Epithelial cell of esophagus (primary cell): ENCODE measurements at places on chromosomes 6 and 20.

DNA sequence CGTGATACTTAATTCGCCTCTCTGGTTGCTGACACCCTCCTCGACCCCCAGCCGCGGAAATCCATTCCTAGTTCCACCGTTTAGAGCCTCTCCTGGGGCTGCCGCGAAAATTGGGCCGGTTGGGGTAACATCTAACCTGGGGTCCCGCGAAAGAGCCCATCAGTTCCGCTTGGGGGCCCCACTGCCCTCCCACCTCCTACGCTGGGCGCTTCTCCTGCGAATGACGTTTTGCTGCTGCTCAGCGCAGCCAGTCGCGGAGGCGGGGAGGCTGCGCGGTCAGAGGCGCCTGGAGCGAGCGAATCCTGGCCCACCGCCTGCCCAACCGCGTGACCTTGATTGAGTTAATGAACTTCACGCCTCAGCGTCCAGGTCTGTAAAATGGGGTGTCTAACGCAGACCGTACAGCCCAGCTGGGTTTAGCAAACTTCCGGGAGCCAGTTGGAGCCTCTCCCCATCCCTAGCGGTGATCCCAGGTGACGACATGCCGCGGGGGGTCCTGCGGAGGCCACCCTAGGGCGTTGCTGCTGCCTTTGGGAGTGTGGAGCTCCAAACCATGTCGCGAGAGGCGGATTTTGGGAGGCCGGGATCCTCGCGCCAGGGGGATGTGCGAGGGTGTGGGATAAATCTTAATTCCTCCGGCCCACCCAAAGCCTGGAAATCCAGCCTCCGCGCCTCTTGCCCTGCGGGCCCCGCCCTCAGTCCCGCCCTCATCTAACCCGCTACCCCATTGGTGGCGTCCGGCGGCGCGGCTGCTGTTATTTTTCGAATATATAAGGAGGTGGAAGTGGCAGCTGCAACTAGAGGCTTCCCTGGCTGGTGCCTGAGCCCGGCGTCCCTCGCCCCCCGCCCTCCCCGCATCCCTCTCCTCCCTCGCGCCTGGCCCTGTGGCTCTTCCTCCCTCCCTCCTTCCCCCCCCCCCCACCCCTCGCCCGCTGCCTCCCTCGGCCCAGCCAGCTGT lies at the start of gene CDC25B:
Gene CDC25B (plus strand): TSS at position 800 of the 958 bp plus-strand sequence. CDS start 222 bp downstream, outside the sequence.
- peak; percentile 88 for DNase-seq

DNA sequence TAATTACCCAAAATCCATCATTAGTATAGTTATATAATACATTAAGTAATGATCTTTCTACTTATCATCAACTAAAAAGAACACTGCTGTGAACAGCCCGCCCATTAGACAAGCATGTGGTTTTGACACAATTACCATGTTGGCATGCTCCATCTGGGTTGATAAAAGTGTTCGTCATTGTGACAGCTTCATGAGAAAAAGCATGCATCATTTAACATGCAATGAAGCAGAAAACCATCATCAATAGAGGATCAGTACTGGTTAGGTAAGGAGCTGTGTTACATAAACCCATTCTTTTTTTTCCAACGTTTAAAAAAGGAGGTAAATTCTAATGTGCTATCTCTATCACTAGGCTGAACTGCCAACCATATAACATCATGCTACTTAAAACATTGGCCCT lies 101.9 kb downstream of the EPB41L2 start:
- DNase-seq, result no peak

- DNase-seq, result peak; percentile 21
Measured at GRCh38 chr20:4973330-4974097, 27.8 kb downstream of the SLC23A2 start.

- DNase-seq, result no peak
Measured at GRCh38 chr6:161127071-161127740, 135.6 kb downstream of the MAP3K4 start.

GRCh38 chr20:10253780-10254179 lies 35.1 kb downstream of the SNAP25 start:
- DNase-seq, result no peak

GRCh38 chr20:21509079-21509596 lies 4.7 kb downstream of the NKX2-2 start:
- DNase-seq, result no peak

DNA sequence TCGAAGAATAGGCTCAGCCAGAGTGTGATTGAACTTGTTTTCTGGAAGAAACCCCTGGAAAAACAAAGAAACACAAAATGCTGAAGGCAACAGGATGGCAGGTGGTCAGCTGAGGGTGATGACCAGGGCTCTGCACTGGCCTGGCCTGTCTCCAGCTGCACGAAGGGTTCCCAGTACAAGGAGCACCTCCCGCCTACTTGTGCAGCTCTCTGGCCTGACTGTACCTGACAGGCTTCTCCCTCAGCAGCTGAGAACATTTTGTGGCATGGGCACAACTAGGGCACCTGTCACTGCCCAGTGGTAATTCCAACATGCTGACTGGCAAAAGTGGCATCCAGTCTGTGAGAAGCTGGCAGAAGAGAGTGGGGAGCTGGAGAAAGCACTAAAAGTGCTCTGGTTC lies 38.8 kb upstream of the EMILIN3 start:
- DNase-seq, result no peak

DNA sequence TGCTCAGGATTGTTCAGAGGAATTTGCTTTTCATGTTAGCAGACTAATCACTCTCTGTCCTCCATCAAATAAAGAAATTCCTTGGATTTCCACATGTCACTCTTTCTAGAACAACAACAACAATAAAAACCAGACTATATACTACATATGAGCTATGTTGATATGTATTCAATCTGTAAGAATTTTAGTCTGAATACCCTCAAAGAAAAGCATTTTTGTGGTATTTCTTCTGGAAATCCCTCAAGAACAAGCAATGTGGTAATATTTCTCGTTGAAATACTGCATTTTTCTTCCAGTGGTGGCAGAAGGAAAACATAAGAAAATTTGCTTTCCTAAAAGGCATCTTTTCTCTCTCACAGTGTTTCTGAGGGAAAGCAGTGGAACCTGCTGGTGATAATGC lies 312.6 kb upstream of the RSPO3 start:
- no peak for DNase-seq

DNA sequence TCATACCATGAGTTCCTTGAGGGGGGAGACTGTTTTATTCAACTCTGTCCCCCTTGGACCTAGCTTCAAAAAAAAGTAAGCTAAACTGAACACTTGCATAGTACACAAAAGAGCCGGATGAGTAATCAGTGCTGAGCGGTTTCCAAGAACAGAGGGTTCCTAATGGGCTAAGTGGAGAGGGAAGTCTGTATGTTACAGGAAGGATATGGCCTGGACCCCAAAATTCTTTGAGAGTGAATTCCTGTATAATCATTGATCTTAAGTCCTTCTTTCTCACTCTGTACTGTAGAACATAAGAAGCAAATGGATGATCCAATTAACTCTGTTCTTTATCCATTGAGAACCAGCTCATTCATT lies 324.7 kb upstream of the CNR1 start:
- no peak for DNase-seq

- no peak for DNase-seq
Measured at GRCh38 chr6:168708984-168709383, 268.0 kb downstream of the SMOC2 start.

GRCh38 chr6:46184114-46184513 lies 13.3 kb upstream of the ENPP5 start:
- DNase-seq, result peak; percentile 50

DNA sequence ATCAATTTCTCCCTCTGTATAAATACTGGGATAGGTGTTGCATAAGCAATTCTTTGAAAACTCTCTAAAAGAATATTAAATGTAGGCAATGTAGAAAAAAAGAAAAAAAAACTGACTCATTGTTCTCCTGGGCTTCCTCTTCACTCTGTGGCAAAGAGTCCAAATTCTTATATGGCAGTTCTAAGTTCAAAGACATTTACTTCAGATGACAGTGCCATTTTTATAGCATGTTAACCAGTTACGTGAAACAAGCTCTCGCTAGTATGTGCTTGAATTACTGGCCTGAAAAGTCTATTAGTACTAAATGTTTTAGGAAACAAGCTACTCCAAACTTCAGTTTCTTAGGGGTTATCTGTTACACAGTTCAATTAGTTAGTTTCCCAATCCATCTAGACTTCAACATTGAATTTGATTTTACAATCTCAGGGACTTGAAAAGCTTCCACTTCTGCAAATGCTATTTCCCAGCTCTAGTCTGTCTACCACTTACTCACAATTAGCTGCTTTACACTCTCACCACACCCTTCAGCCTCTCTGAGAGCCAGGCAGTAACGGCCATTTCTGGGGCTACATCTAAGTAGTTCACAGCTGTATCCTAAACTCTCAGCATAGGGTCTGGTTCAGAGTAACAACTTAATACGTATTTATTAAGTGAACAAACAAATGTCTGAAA lies 100.4 kb downstream of the OGFRL1 start:
- no peak for DNase-seq

DNA sequence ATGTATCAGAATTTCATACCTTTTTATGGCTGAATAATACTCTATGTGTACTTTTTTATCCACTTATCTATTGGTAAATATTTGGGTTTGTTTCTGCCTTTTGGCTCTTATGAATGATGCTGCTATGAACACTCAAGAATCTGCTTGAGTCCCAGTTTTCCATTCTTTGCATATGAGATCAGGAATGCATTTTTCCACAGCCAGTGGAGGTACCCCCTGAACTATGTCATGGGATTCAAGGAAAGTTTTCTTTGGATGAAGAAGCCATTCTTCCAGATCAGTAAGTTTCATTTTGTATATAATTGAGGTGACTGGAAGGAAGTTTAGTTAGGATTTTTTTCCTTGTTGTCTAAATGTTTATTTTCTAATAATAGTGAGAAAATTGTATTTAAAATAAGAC lies 40.9 kb downstream of the NKX2-4 start:
- no peak for DNase-seq

DNA sequence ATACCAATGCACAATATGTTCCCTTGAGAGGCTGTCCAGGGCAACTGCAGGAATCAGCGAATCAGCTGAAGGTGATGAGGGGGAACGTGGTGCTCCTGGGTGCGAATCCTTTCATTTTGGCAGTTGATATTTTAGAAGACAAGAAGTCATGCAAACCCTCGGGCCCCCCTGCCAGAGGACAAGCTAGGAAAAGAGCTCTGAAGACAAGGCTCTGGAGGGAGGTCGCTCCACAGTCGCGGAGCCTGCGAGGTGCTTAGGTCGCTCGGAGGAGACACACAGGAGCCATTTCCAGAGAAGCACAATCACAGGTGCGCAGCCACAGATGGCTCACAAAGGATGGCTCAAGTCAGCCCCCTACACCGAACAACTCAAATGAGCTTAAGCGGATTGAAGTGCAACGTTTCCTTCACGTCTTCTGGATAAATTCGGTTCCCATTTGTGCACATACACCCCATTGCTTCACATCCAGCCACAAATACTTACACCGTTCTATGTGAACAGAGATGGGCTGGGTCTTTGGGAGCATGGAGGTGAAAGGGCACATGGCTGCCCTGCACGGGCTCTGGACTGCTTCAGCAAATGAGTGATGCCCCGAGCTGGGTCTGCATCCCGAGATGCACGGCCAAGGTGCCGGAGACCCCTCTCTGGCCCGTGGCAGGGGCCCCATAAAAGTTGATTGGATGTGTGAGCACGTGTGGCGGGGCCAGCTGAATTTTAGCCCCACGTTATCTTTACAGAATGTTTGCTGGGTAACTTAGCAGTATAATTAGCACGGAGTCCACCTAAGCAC lies 286.3 kb downstream of the TAF4 start:
- DNase-seq, result no peak

DNA sequence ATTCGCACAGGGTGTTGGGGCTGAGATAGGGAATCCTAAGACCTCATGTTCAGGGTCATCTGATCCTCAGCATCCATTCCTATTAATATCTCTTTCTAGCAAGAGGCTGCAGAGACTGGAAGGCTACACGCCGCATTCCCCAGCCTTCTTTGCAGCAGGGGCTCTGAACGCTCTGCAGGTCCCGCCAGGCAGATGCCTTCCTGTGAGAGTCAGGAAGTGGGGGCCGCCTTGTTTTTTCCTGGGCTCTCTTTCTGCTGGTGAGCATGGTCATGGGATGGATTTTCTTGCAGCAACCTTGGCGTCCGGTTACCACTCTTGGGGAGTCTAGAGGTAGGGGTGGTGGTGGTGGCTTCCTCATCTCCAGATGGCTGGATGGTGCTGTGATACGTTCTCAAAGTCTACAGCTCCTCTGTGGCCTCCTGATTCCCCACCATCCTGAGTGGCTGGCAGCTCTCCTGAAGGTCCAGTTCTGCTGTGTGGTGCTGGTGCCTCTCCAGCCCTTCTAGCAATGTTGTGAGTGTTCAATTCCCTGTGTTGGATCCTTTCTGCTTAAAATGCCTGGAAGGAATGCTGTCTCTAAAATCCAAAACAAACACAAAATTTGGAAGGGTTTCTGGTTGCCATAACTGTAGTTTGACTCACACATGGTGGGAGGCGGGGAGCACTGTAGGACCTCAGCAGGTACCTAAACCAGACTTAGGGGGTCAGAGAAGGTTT lies 111.9 kb downstream of the CEBPB start:
- no peak for DNase-seq

GRCh38 chr6:96116674-96117073 lies 100.9 kb downstream of the FUT9 start:
- DNase-seq, result peak; percentile 11

DNA sequence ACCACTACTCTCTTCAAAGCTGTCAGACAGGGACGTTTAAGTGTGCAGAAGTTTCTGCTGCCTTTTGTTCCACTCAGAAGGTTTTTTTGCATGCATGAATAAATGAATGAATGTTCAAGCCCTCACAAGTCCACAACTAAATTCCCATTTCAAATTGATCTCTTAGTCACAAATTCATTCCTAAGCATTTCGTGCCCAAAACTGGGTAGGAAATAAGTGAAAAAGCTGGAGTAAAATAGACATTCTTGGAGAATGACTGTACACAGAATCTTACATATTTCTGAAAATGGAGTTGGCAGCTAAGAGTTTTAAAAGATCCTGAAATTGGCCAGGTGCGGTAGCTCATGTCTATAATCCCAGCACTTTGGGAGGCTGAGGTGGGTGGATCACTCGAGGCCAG lies 117.6 kb downstream of the PERP start:
- no peak for DNase-seq

GRCh38 chr6:52373151-52373690 lies 11.3 kb downstream of the PAQR8 start:
- DNase-seq, result no peak

DNA sequence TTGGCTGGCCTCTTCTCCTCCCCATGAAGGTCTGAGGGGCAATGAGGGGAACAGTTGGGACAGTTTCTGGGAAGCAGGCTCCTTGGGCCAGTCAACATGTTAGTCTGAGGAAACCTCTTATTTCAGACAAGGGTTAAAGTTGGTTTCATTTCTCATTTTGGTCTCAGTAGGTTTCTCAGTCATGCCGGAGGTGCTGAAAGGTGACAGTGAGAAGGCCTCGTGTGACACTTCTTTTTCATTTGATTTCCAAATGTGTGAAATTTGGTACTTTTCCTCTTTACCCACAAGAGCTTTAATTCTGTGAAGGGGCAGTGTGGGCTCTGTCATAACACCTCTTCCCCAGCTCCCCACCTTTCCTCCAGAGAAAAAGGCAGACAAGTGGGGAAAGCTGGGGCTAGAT lies 7.5 kb upstream of the GLP1R start:
- DNase-seq, result no peak

- DNase-seq, result no peak
Measured at GRCh38 chr20:57439432-57439831, 48.2 kb downstream of the RBM38 start.

DNA sequence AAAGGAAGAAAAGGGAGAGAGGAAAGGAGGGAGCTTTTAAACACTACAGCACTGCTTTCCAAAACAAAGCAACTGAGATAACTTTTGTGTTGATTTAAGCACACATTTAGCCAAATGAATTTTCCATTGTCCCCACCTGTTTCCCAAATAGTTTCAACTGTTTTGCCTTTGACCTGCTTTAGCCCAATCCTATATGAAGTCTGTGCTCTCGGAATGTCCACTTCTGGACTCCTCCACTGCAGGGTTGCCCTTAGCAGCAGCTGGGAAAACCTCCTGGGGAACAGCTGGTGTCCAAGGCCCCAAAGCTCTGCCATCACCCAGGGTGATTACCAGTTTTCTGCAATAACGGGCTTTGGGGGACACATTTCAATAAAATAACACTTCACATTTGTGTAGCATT lies 44.9 kb upstream of the PKHD1 start:
- DNase-seq, result no peak
